ENCODE measurements at places on chromosomes 13 and 19.

DNA sequence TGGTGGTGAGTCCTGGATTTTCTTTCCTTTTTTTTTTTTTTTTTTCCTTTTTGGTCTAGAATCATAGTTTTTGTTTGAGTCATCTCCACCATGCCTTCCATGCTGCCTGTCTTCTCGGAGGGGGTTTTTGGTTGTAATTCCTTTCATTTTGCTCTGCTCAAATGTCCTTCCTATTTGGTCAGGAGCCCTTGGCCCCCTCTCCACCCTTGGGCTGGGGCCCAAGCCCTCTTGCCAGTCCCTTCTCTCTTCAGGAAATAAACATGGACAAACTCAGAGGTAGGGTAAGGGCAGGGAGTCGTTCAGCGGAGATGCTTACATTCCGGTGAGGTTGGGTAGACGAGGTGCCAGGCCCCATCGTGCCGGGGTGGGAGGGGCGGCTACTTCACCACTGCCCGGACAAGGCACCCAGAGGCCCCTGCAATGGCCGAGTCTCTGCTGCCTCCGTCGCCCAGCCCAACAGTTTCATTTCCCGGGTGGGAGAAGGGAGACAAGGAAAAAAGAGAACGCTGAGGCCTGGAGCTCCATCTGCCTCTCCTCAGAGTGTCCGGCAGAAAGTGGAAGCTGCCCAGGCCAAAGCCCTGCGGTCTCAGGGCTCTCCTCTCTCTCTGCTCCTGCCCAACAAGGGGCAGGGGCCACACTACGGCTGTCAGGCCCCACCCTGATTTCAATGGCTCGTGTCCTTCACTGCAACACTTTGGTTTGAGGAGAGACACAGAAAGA is 12.7 kb downstream of the ZNF574 start:
- no peak for DNase-seq

- DNase-seq, result no peak
Observed at GRCh38 chr19:7516333-7516732, 430 bp downstream of the ZNF358 start.

DNA sequence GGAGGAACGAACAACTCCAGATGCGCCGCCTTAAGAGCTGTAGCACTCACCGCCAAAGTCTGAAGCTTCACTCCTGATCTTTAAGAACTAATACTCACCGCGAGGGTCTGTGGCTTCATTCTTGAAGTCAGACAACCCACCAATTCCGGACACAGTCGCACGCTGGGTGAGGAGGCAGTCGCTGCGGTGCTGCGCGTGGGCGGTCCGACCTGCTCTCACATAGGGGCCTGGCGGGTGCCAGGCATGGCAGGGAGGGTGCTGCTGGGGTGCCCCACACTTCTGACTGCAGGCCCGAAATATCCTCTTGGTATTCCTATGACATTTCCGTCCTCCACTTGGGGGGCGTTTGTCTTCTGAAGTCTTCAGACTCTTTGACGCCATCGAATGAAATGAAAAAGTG is 7.4 kb upstream of the MICU2 start:
- DNase-seq, result no peak

- no peak for DNase-seq
Observed at GRCh38 chr13:40728595-40728994, 42.4 kb downstream of the MRPS31 start.

DNA sequence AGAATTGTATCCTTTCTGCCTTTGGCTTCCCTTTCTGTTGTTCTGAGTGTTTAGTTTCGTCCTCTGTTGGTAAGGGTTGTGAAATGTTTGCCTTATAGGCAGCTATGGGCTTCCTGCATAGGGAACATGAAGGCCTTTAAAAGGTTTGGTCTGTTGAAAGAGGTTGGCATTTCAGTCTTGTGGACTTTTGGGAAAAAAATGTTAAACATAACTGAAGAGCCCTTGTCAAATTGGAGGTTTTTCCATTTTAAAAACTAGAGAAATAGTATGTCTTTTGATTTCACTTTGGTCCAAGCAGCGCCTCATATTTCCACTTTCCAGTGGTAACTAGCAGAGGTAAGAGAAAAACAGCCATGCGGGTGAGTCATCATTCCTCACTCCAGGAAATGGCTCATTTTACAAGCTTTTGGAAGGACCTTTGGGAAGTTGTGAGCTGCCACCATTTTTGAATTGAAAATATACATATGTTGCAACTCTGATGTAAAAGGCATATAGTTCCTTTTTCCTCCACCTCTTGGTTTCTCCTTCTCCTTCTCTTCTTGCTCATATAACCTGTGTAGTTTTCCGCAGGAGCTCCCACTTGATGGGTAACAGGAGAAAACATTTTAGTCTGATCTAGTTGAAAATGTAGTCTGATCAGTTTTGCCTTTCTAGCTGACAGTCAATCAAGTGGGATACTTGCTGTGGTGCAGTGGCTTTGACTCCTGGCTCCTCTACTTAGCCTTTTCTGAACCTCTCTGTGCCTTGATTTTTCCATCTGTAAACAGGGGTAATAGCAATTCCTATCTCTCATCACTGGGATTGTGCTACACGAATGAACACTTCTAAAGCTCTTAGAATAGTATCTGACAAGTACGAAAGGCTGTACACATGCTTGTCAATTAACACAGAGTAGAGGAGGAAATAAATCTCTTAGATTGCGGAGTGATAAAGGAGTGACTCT is 23.0 kb downstream of the GPC6 start:
- DNase-seq, result no peak

DNA sequence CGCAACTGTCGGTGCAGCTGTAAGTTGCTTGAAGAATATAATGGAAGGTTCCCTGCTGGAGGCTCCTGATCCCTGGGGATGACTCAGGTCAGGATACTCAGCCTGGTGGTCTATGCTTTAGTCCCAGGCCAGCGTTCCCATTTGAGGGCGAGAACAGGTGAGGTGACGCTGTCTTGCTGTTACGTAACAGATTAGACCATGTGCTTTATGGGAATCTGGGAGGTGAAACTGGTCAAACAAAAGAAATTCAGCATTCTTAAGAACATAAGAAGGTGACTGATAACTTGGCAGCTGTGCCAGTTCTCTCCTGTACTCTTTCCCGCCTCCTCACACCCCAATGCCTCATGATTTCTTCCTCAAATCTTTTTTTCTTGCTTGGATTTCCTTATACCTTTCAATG is at the start of gene CXCL17:
CXCL17 (minus strand) TSS at position 114 of the 400 bp plus-strand sequence. CDS start 114 bp downstream, outside the sequence.
- DNase-seq, result no peak

- peak; percentile 80 for DNase-seq
Observed at GRCh38 chr13:33251131-33251661, 34.4 kb downstream of the STARD13 start.

GRCh38 chr13:23949200-23949599 is 51.9 kb upstream of the C1QTNF9B start:
- no peak for DNase-seq

GRCh38 chr19:3056417-3057088 is 5.7 kb downstream of the TLE5 start:
- DNase-seq, result no peak

- no peak for DNase-seq
Observed at GRCh38 chr19:47232422-47233211, 1.6 kb upstream of the BBC3 start.

GRCh38 chr13:34300559-34300958 is 482.6 kb downstream of the RFC3 start:
- DNase-seq, result no peak

DNA sequence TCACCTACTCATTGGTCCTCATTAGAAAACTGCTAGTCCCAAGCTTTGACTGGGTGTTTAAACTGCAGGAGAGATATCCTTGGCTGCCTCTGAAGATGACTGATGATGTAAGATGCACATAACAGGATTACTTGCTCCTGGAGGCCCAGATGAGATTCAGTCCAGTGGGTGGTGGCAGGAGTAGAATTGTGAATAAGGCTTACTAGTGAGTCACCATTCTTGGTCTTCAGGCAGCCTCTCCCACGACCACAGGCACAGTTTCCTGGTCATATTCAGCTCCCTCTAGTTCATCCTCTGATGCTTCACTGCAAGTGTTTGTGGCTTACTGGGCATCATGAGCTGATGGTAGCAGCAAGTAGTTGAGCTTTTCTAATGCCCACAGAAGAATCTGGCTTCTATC is 12.1 kb downstream of the SERTM1 start:
- no peak for DNase-seq

DNA sequence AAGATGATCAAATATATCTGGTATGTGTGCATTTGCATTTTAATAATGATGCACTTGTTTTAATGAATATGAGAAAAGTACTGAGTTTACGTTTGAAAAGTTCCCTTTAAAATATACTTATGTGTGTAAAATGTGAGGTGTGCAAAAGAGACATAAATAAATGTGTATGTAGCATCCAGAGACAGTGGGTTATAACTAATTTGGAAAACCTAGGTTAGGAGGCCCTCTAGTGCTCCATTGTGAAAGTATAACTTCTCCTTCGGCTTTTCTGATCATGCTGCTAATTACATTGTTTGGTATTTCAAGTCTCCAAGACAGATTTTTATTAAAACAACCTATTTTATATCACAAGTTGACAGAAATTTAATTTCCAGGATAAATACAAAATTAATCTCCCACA is 30.1 kb downstream of the SCEL start:
- DNase-seq, result no peak

- no peak for DNase-seq
Observed at GRCh38 chr13:79534596-79534995, 53.6 kb downstream of the NDFIP2 start.

DNA sequence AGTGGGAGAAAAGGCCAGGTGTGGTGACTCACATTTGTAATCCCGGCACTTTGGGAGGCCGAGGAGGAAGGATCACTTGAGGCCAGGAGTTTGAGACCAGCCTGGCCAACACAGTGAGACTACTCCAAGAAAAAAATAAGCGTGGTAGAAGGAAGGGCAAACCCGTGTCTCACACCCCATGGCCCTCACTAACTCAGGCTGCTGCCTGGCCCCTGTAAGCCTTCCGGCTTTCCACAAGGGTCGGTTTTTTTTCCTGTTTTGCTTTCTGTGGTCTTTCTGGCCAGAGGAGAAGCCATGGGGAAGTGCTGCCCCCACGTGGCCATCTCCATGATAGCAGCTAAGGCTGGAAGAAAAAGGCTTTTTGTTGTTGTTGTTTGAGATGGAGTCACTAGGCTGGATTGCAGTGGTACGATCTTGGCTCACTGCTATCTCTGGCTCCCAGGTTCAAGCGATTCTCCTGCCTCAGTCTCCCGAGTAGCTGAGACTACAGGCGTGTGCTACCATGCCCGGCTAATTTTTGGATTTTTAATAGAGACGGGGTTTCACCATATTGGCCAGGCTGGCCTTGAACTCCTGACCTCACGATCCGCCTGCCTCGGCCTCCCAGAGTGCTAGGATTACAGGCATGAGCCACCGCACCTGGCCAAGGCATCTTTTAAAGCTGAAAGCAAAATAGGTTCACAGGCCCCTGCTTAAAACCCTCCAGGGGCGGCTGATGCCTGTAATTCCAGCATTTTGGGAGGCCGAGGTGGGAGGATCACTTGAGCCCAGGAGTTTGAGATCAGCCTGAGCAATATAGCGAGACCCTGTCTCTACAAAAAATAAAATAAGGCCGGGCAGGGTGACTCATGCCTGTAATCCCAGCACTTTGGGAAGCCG is 7.5 kb upstream of the ARHGEF18 start:
- DNase-seq, result peak; percentile 74

DNA sequence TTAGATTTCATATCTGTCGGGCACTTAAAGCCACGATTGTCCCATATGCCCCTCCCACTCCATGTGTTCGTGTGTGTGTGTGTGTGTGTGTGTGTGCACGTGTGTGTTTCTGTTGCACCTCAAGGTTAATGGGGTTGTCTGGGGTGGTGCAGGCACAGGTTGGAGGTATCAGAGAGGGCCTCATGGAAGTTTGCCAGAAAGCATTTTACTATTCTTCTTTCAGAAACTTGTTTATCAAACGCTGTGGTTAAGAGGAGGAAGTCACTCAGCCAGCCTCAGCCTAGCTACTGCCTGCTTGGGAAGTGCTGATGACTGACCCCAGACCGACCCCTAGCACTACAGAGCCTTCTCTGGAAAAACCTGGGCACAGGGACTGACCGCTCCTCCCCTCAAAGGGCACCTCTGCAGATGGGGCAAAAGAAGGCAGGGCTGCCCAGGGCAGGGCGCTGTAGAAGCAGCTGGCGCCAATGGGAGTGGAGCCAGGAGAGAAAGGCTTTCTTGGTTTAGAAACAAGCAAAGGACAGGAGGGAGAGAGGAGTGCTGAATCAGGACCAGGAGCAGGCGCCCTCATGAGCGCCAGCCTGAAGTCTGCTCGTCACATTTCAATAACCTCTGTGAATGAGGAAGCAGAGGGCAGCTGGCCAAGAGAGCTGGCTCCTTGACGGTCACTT is 3.9 kb downstream of the SIAH3 start:
- DNase-seq, result no peak

GRCh38 chr13:49683489-49683888 is 7.8 kb downstream of the EBPL start:
- no peak for DNase-seq

DNA sequence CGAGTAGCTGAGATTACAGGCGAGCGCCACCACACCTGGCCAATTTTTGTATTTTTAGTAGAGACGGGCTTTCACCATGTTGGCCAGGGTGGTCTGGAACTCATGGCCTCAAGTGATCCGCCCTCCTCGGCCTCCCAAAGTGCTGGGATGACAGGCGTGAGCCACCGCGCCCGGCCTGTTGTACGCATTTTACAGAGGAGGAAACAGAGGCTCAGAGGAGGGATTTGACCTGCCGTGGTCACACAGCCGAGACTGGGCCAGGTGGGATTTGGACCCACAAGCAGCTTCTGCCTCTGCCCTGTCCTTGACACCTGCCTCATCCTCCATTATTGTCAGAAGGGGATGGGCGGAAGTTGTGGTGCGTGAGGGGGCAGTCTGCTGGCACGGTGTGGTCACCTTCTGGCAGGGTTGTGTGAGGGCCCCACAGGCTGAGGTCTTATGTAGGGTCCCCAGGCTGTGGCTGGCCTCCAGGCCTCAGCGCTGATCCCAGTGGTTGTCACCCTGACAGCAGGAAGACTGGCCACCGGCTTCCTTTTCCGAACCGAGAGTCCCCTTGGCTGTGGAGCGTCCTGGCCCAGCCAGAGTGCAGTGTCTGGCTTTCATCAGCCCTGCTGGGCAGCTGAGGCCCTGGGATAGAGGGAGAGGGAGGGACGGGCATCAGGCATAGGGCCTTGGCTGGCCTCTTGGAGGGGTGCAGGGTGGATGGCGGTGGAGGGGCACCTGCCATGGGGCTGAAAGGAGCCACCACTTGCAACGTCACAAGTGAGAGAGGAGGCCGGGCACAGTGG is 20.3 kb downstream of the NFIC start:
- DNase-seq, result no peak

DNA sequence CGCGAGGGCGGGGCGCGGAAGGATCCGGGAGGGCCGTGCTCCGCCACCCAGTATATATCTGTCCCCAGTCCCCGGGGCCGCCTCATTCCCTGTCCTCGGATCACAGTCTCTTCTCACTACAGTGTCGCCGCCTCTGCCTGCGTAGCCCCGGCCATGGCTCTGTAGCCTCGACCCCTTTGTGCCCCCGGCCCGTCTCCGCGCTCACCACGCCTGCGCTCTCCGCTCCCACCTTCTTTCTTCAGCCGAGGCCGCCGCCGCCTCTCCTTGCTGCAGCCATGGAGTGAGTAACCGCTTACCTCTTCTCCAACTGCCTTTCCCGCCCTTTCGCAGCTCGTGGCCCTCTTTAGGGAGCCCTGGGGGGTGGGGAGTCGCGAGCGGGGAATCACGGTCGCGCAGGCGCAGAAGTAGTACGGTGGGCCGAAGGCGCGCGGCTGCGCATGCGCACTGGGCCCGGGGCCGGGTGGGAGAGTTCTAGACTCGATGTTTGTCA is at the start of the genes ATF5 and NUP62:
ATF5 (plus strand) TSS at position 85 of the 490 bp plus-strand sequence. CDS start 1,646 bp downstream, outside the sequence.
NUP62 (minus strand) TSS at position 384 of the 490 bp plus-strand sequence. CDS start 19,697 bp downstream, outside the sequence.
- peak; percentile 91 for DNase-seq

- DNase-seq, result no peak
Observed at GRCh38 chr19:33435706-33436359, 62.3 kb downstream of the CEBPG start.

GRCh38 chr13:22357132-22357531 is 686.3 kb downstream of the FGF9 start:
- DNase-seq, result no peak

GRCh38 chr19:2033825-2034159 is 17.3 kb downstream of the MKNK2 start:
- DNase-seq, result no peak

Data from skin of body (tissue), 3 donors.